ENCODE measurements at places on chromosomes 5 and 9.
A peak's percentile ranks its signal among the peaks of the same experiment; 100 is the strongest.

GRCh38 chr5:135106610-135107471 lies 72.8 kb upstream of the PITX1 start:
- DNase-seq: no peak

DNA sequence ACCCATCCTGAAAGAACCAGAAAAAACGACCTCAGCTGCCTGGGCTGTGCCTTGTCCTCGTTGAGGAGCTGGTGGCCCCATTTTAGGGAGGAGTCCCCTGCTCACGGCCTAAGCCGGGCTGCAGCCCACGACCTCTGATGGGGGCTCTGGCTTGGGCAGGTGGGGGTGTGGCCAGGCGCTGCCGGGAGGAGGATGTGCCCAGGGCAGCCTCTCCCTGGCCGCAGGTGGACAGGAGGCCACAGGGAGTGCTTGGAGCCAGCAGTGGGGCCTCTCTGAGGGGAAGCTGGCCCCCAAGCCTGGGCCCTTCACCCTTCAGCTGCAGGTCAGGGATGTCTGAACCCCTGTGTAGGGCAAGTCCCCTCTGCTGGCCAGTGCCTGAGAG lies 2.5 kb downstream of the DIPK1B start:
- DNase-seq: no peak

- no peak for DNase-seq
Observed at GRCh38 chr5:149237662-149238061, 34.0 kb upstream of the AFAP1L1 start.

- DNase-seq: no peak
Observed at GRCh38 chr9:127177231-127177630, 54.8 kb upstream of the ANGPTL2 start.

GRCh38 chr9:91690540-91691249 lies 259.3 kb downstream of the ROR2 start:
- DNase-seq: no peak

DNA sequence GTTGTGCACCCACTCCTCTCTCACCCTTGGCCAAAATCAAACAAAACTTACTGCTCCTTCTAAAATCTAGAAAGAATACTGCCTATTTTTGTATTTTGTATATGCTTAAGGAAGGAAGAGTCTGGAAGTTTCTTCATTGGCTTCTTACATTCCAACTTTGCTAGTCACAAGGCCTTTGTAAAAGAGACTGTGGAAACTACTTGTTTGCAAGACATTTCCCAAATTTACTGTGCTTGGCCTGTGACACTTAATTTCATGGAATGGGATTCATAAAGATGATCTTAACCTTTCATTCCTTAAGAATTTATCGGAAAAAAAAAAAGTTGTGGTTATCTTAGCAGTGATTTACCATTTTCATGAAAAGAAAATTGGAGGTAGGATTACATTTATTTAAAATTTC lies 208.9 kb downstream of the VPS13A start:
- DNase-seq: peak; percentile 10

- peak; percentile 35 for DNase-seq
Observed at GRCh38 chr5:16693879-16694278, 77.1 kb upstream of the RETREG1 start.

- DNase-seq: no peak
Observed at GRCh38 chr5:116738615-116739261, 164.1 kb upstream of the SEMA6A start.

DNA sequence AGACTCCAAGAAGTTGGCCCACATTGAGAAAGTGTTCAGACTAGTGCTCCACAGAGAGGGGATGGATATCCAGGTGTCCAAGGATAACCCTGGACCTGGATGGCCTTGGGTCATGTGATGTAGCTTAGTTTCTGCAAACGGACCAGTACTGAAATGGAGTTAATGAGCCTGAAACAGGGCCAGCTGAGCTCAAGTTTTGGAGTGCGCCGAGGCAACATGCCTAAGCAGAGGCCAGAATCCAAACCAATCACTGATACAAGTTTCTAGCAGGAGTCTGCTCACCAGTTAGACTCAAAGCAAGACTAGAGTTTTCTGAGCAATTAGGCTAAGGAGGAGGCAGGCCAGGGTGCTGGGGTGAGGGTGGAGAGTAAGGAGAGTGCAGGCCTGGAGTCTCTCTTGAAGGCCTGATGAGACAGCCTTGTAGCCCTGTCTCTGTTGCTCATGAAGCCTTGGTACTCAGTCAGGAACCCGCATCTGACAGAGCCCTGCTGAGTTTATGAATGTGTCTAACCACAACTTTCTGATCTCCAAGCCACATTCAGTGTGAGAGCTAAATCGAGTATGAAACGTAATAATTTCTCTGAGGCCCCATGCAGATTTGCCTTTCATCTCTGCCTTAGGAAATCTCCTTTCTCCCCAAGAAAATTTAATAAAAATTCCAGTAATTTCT lies 68.9 kb upstream of the EQTN start:
- no peak for DNase-seq

DNA sequence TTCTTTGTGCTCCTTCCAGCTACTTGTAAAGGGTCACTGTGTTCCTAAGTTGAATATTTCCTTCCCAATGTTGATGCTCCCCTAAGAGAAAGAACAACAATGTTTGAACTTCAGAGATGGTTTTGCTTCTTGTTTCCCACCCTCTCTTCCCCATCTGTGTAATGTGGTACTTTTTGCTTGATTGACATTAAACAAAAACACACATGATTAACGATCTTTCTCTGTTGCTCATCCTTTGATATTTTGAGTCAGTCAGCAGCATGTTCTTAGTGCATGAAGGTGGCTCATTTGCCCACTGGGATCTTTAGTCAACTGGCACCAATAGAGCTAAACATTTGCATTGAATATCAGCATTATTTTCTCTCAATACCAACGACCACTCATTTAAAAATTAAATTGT lies 313.0 kb upstream of the RIOK2 start:
- DNase-seq: no peak

GRCh38 chr9:5714501-5715401 lies 85.8 kb downstream of the RIC1 start:
- DNase-seq: no peak

GRCh38 chr9:23798325-23798724 lies 27.7 kb downstream of the ELAVL2 start:
- DNase-seq: no peak

DNA sequence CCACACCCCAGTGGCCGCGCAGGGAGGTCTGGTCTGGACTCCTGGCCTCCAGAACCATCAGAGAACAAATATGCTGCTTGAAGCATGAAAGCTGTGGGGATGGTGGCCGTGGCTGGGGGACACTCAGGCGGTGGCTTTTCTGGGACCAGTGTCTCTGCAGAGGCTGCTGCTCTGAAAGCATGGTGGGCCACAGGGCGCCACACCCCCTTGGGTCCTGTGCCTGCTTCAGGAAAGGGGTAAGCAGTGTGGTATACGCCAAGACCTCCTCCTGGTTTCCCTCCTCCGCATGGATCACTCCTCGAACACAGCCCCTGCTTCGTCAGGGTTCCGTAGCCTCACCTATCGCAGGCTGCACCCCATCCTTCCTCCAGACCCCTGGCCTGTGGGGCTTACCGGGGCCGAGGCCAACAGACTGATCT lies 19.7 kb upstream of the TERT start:
- DNase-seq: no peak

GRCh38 chr5:172043865-172044264 lies 37.4 kb upstream of the FBXW11 start:
- no peak for DNase-seq

- DNase-seq: no peak
Observed at GRCh38 chr5:68673106-68673822, 420.6 kb upstream of the SLC30A5 start.

DNA sequence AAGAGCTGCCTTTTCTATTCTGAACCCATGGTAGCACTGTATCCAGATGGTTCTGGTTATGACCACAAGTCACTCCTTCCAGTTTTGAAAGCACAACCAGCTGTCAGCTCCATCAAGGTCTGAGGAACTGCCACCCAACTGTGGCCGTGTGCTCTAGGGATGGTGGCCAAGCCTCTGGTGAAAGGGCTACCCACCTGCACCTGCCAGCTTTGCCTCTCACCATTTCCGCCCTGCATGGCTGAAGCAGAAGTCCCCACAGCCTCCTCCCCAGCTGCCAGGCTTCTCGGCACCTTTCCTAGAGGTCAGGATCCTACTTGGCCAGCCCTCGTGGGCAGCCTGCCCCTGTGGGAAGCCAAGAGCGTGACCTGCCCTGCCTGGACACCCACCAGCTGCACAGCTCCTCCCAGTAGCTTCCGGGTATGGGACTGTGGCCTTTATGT lies 16.8 kb downstream of the SEMA5A start:
- DNase-seq: no peak

DNA sequence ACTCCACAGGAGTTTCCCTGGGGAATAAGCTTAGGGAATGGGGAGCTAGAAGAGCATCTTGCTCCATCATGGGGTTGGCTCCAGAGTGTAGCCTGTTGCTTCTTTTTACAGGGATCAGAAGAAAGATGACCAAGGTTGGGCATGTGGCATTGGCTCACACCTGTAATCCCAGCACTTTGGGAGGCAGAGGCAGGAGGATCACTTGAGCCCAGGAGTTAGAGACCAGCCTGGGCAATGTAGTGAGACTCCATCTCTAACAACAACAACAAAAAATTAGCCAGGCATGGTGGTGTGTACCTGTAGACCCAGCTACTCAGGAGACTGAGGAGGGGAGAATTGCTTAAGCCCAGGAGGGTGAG lies 18.4 kb downstream of the NUDT2 start:
- DNase-seq: no peak

DNA sequence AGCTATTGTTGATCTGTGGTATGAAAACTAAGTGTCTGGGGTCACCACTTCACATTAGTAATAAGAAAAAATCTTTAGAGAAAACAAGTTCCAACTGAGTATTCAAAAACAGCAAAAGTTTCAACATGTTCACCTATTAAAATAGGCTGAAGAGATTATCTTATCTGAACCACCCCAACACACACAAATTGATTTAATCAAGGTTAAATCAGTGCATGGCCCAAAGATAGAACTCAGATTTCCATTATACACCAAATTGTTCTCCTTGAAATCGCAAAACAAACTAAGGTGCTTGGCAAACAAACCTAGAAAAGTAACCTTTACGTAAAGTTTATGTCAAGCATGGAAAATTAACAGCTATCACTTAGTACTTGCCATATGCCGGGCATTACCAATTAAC lies 61.1 kb downstream of the TMEM161B start:
- no peak for DNase-seq

- no peak for DNase-seq
Observed at GRCh38 chr5:88108490-88109279, 160.0 kb downstream of the TMEM161B start.

DNA sequence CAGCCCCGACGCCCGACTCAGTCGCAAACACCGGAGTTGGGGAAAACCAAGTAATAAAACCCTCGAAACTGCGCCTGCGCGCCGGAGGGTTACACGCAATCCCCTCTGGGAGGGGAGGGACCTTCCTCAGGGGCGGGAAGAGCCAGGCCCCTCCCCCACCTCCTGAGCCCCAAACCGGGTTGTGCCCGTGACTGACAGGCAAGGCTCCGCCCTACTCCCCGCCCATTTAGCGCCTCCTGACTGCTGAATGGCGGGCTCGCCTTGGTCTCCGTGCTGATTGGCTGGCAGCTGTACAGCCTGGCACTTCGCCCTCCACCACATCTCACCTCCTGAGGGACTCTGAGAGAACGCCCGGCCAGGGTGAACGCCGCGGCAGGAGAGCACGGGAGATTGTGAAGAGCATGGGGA lies at the start of gene PRDM9:
TSS of gene PRDM9 (plus strand) at position 332 of the 408 bp plus-strand sequence. CDS start 1,425 bp downstream, outside the sequence.
- DNase-seq: no peak

- DNase-seq: peak; percentile 7
Observed at GRCh38 chr5:23820765-23821471, 313.5 kb downstream of the PRDM9 start.

DNA sequence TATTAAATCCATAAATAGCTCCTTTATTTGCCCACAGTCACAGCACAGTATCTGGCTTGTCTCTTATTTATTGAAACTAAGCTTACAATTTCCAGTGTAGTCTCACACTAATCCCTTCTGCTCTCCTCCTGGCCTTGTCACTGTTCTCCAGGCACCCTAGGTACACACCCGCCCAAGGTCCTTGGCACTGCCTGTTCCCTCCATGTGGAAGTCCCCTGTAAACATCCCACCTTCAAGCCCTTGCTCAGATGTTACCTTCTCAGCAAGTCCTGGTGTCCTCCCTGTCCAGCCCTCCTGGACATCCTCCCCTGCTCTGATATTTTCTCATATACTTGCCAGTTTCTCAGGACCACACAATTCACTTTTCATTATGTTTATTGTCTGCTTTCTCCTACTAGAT lies 44.2 kb upstream of the CFAP157 start:
- DNase-seq: no peak

- no peak for DNase-seq
Observed at GRCh38 chr5:83494087-83494620, 22.6 kb downstream of the VCAN start.

Data from AG20443 (cell line).